ENCODE measurements at places on chromosomes 4 and X. TPM values are rescaled to one million over a fixed set of nuclear protein-coding genes. Genes with fewer than 3 reads are reported as not detected.

The PPP4R3C gene
- total RNA-seq: not detected

The NEIL3 gene
- 9.3 TPM for total RNA-seq

The MAGEA2 gene
- not detected for total RNA-seq

The DMRTC1B gene
- not detected for total RNA-seq

DNA sequence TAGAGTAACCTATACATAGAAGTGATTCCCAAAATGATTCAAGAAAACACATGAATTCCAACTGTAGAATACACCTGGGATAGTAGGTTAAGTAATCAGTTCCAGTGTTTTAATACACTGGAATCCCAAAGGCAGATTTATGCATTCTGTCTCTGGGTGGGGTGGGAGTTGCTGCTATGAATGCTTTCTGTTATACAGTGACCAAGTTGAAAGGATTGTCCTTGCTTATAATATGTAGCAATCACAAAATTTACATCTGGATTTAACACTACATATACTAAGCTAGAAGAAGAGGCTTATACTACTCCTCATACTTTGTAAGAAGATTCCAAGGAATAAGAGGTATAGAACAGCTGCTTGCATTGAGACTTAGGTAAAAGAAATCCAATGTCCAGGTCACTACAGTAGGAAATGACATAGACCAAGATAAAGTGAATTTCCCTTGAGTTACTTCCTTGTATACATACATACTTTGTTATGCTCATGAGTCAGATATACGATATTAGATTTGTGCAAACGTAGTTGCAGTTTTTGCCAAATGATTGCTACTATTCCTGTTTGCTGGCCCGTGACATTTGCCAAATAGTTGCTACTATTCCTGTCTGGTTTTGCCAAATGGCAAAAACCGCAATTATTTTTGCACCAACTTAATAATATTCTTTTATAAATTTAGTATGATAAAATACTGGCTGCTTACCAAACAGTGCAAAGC is 210.5 kb upstream of the DIAPH2 start:
- no peak for DNase-seq

- peak; percentile 52 for DNase-seq
These were observed 5.5 kb upstream of the XIAP start for GRCh38 chrX:123854329-123854728.

The LGI2 gene
- not detected for total RNA-seq

DNA sequence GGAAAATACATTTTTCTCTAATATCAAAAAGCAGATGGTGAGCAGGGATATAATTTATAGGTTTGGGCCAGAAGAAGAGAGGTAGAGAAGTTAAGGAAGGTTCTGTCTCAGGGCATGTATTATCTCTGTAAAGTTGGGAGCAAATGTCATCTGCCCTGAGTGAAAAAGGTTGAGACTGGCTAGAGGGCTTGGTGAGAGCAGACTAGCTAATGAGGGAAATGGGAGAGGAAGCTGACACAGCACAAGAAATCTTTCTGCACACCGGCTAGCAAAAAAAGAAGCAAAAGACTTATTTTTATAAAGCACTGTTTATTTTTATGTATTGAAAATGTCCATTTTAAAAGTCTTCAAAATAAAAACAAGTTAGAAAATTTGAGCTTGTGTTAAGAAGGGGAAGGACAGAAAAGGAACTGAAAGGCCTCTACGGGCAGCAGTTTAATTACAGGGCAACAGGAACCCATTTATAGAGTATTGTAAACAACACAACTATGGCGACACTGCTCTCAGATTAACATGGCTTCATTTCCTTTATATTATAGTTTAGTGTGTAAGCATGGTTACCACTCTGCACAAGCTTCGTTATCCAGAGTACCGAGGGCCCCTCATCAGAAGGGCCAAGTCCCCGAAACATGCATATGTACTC is 17.4 kb downstream of the CD40LG start:
- DNase-seq: no peak

- no peak for DNase-seq
These were observed 83.7 kb upstream of the NHS start for GRCh38 chrX:17291171-17291900.

GRCh38 chrX:115949900-115950822 is 220.4 kb upstream of the AGTR2 start:
- no peak for DNase-seq

The OCIAD2 gene
- 3.5 TPM for total RNA-seq

DNA sequence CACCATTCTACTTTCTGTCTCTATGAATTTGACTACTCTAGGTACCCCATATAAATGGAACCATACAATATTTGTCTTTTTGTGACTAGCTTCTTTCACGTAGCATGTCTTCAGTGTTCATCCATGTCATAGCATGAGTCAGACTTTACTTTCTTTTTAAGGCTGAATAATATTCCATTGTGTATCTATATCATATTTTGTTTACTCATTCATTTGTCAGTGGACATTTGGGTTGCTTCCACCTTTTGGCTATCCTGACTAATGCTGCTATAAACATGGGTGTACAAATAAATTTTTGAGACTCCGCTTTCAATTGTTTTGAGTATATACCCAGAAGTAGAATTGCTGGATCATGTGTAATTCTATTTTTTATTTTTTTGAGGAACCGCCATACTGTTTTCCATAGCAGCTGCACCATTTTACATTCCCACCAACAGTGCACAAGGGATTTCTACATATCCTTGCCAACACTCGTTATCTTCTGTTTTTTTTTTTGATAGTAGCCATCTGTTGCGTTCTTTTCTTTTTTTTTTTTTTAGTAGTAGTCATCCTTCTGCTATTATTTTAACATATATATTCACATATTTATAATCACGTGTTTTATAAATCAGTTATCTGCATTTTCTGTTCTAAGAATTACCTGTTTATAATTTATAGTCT is 158.0 kb upstream of the MED14 start:
- no peak for DNase-seq

DNA sequence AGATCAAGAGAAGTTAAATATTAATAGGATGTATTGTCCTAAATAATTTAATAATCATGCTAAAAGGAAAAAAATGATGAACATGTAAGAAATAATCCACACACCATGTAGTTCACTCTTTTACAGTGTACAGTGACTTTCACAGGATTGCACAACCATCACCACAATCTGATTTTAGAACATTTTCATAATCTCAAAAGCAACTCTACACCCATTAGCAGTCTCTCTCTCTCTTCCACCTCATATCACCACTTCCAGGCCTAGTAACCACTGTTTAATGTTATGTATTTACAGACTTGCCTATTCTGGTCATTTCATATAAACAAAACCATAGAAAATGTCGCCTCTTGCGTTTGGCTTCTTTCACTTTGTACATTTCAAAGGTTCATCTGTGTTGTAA is 153.4 kb downstream of the FSTL5 start:
- no peak for DNase-seq

GRCh38 chr4:177313263-177313662 is 3.6 kb downstream of the NEIL3 start:
- DNase-seq: no peak

DNA sequence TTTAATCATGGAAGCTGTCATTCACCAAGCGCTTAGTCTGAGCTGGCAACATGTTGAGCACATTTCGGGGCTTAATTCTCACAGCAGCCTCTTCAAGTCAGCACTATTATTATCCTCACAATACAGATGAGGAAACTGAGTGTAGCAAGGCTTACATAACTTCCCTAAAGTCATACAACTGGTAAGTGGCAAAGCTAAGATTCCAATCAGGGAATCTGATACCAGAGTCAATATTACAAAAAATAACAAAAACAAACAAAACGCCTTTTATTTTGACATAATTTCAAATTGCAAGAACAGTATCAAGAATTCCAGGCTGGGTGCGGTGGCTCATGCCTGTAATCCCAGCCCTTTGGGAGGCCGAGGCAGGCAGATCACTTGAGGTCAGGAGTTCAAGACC is 120.4 kb upstream of the DUSP21 start:
- DNase-seq: no peak

DNA sequence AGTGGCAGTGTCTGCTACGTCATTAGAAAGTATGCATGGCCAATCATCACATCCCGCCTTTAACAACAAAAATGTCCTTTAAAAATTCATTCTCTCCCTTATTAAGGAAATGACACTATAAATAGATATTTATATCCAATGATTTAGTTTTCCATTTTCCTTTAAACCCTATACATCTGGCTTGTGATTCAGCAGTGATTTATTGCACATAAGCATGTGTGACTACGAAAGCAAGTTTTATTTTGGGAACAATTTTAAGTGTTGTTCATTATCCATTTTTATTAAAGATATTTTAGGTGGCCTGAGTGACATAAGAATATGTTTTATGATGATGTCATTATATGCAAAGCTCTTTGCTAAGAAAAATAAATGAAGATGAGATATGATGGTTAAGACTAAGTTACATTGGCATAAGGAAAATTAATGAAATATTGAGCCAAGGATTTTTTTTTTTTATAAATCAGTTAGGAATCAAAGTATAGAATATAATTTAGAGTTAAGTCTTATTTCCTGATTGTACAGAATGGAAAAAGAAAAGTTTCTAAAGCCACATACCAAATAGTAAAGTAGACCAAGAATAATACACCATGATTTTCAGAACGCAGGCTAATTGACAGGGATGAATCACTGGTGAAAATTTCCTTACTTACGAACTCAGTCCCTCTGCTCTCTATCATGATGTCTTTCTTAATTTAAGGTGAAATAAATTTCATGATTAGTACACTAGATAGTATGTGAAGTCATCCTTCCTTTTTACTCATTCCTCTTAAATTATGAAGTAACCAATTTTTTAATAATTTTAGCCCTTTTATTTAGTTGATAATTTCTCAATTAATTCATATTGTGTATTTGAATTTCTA is 822.4 kb downstream of the FAT4 start:
- peak; percentile 10 for DNase-seq

The CFI gene
- not detected for total RNA-seq

DNA sequence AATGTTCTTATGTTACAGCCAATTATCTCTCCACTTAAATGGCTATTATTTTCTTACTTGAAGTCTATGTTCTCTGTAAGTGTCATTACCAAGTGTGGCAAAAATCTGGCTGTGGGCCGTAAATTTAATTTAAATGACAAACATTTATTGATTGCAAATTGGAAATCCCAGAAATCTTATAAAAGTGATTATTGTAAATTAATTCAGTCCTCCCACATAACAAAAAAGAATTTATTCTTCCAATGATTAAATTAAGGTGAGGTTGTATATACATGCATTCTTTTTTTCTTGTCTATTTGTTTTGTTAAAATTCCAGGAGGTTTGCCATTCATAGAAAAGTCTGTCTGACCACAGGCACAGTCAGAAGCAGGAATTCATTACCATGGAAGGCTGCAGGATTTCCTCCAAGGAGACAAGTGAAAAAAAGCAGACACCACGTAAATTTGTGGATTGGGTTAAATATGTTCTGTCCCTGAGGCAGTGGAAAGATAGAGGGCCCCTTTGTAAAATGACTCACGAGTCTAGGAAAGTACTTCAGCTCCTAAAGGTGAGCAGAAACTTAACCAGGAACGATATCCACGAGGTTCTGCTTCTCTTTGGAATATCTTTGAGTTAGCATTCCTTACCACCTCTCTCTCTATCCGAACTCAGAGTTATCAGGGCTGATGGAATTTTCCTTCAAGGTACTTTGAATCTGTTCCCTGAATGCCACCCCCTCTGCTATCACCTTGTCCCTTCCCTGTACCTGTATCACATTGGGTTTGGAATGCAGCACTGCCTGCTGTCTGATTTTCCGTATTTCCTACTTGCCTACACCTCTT is 10.7 kb downstream of the PPARGC1A start:
- no peak for DNase-seq

- DNase-seq: peak; percentile 62
These were observed 318.6 kb downstream of the ANK2 start for GRCh38 chr4:113368056-113368455.

The MAGEA8 gene
- not detected for total RNA-seq

DNA sequence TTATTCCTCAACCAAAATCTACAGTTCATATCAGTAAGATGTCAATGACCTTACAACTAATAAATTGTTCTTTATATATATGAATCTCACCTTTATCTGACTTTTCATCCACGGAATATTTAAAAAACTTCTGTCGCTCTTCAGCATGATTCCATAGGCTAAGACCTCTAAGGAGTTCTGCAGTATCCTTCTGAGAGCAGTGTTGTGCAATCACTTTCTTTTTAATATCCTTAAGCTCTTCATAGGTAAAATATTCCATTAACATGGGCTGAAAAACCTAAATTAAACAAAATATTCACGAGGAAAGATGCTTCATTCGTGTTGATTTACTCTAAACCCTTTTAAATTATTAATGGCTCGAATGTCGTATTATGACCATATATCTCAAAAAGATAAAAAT is 16.7 kb downstream of the FBXL5 start:
- no peak for DNase-seq

DNA sequence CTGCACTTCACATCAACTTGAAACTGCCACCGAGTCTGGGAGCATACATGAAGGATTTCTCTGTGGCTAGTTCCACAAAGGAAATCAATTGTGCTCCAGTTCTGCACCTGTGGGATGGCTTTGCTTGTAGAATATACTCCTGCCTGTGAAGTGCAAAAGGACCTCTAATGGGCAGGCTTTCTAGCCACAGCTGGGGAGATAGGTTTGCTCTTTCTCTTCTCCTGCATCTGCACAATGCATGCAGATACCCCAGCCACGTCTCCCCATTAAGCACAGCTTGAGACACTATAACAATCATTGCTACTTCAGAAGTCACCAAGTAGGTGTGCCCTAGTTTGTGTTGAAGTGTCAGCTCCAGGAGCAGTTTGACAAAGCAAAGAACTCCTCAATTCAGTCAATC is 364.6 kb downstream of the ZIC3 start:
- DNase-seq: no peak
